ENCODE measurements at places on chromosomes 1 and 21.

DNA sequence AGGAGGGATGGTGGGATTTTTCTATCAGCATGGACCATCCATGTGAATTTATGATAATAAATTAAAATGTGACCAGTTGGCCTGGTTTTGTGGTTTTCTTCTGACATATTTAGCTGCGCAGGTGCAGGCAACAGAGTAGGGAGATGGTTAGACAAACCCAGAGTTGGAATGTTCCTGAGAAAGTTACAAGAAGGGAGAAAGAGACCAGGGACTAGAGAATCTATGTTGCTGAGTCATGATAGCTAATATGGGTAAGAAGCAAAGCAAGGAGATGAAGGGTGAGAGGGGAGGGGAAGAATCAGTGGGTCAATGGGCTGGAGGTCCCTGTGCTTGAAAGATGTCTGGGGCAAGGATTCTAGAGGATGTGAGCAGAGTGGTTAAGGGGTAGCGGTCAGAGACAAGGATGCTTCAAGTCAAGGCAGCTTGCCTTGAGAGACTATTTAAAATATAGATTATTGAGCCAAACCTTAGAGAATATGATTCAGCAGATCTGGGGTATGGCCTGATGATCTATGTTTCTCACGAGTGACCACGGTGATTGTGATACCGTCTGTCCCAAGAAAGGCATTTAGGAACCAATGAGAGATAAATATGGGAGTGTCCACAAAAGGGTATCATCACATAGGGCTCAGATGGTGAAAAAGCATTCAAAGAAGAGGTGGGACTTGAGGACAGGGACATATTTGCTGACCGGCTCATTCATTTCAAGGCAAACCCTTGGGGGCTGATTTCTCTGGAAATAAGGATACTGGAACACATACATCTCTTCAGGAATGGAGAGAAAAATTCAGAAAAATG, 219.7 kb upstream of the PLD5 start:
- no peak for DNase-seq

GRCh38 chr21:33075128-33075527, 5.2 kb downstream of the OLIG1 start:
- DNase-seq: no peak

GRCh38 chr1:200073286-200073637, 45.8 kb downstream of the NR5A2 start:
- no peak for DNase-seq

GRCh38 chr1:7785108-7785507, 1.0 kb downstream of the PER3 start:
- DNase-seq: no peak

DNA sequence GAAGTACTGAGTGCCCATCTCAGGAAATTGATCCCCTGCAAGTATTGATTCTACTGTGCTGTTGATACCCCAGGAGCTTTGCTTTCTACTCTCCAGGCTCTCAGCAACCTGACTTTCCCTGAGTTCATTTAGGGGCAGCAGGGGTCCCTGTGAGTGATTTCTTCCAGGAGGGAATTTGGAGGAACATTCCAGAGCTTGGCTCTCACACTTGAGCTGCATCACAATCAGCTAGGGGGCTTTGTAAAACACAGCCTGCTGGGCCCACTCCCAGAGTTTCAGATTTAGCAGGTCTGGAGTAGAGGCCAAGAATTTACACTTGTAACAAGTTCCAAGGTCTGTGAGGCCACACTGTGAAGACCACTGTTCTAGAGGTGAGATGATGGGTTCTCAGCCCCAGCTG, 16.1 kb upstream of the ACTL8 start:
- DNase-seq: no peak

DNA sequence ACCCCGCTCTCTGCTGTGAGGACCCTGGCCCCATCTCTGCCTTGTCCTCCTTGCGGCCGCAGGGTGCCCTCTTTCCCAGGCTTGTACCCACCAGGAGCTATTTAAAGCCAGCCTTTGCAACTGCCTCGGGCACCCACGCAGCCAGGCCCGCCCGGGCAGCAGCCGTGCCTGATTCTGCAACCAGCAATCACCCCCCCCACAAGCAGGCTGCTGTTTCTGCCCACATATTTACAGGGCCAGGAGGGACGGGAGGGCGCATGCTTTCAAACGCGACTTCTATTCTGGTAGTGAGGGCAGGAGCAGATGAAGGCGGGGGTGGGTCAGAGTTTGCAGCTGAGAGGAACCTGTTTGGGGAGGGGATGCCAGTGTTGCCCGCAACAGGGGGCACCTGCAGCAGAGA, 13.6 kb downstream of the GABRD start:
- no peak for DNase-seq

GRCh38 chr1:203037509-203038190, 11.4 kb downstream of the PPFIA4 start:
- no peak for DNase-seq

DNA sequence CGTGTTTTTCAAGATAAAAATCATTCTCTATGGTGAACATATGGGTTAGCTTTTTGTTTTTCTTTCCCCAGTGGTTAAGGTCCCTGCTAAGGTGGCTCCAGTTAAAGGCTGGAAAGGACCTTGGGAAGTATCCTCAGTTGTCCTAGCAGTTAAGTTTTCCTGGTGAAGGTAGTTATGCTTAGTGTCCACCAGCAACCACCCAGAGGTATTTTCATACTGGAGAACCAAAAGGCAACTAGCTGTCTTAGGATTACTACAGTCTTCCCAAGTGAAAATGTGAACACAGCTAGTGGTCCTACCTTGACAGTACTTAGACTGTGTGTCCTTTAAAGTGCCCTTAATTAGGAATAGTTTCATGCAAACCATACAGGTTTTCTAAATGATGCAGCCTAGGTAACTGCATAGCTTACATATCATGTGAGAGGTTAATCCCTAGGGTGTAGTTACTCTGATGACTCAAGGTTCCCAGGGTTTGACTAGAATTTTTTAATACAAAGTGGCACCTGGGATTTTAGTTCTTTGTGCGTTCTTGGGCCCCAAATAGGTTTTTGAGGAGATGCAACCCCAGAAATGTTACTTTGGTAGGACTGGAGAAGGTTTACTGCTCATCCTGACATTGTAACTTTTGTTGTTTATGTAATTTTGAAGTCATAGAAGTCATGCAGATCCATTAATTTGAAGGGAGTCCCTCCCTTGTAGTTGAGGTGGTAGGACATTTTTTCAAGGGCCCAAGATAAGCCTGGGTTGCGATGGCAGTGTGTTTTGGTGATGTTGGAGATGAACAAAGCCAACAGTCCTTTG, 36.5 kb downstream of the YY1AP1 start:
- no peak for DNase-seq

DNA sequence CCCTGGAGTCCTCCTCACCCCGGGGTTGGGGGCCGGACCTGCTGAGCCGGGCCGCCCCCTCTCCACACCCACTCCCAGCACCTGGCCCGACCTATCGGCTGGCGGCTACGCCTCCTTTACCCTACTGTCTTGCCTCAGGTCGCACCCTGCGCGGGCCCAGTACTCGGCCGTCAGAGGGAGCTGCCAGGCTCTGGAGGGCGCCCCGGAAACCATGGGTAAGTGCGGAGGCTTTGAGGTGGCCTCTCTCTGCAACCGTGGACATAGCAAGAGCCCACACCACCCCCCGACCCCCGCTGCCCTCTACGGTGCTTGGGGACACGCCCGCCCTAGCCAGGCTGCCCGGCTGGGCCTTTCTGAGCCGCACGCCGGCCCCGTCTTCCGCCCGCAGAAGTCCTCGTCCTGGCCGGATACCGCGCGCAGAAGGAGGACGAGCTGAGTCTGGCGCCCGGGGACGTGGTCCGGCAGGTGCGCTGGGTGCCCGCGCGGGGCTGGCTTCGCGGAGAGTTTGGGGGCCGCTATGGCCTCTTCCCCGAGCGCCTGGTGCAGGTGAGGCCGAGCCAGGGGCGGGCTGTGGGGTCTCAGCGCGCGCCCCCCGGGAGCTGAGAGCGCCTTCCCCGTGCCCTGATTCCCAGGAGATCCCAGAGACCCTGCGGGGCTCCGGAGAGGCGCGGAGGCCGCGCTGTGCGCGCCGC, at the start of gene SH3D21:
Gene SH3D21, plus strand, starts transcription at position 159 of the 692 bp plus-strand sequence. Its CDS starts 53 bp downstream, at position 212.
- peak; percentile 64 for DNase-seq

DNA sequence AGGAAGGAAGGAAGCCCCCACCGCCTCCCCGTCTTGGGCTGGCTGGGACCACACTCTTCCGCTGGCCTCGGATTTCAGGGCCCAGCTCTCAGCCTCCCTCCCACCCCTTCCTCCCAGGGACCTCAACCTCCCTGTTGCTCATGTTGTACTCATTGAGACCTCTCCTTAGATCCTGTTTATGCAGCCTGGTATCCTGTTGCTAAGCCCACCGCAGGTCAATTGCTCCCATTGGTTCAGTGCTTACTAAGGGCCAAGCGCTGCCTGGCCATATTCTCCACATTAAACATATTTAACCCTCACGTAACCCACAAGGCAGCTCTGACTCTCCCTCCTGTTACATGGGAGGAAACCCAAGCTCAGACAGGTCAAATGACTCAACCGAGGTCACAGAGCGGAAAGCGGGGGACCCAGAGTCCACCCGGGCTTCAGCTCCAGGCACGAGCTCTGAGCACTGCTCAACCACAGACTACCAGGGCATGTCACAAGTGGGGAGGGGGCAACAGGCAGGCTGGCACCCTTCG, 23.2 kb upstream of the H6PD start:
- no peak for DNase-seq

DNA sequence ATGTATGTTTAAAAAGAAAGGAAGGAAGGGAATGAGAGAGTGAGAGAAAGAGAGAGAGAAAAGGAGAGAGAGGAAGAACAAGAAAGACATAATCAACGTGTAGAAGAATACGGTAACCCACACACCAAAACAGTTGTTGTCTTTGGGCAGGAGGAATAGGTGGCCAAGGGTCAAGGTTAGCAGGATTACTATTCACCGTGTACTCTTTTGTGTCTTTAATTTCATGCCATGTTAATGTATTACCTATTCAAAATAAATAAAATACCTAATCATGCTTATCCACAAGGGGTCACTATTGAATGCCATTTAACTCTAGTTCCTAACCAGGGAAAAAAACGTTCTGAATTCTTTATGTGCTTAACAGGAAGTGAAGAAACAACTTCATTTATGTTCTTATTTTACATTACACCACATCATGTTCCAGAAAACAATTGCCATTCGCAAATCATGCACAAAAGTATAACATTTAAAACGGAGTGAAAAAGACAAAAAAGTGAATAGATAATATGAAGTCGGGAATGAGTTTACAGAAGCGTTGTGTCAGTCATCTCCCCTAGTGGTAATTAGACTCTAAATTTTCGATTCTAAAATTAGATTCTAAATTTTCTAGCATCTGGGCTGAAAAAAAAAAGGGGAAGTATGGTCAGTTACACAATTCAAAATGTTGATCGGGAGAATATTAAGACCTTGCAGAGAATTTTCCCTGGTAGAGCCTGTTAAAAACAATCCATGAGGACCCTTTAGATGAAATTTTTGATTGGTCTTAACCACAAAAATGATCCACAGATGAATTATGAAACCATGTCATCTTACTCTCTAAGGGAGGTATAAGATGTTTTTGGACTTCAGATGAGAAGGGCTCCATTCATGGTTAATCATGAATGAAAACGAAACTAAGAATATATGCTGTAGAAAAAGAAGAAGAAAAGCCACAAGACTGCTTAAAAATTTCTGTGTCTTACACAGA, 700 bp upstream of the KMO start:
- no peak for DNase-seq

- DNase-seq: no peak
Observed at GRCh38 chr1:151266821-151267220, 12.3 kb downstream of the PSMD4 start.

Measured in activated naive CD8-positive, alpha-beta T cell treated with anti-CD3 and anti-CD28 coated beads for 36 hours (primary cell).